ENCODE measurements at places on chromosomes 6 and 20.

DNA sequence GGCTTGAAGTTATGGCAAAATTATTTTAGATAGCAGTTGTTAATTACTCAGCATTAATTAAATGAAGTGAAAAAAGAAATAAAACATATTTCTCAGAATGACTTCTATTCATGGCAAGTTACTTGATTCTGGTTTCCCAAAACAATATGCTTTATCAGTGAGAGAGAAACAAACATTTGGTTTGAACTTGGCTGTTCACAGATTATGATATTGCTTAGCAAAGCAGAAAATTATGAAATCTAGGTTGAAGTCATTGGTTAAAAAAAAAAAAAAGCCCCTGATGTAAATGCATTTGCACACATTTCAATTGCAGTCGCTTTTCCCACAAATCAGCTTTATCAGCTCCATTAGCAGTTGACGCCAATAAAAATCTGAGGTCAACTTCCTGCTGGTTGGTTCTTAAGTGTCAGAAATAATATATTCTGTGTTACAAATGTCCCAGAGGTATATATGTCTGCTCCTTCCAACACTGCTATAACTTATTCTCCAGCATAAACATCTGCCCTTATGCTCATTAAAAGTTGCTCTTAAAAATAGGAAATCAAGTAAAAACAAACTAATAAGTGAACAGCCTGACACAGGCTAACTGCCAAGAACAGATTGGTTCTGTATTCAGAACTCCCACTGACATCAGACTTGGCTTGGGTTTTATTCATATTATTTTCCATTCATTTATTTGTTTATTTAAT, 275.4 kb downstream of the PHF3 start:
- DNase-seq = no peak

- no peak for DNase-seq
These were observed 109.3 kb downstream of the ADGRG6 start for GRCh38 chr6:142411145-142411544.

- no peak for DNase-seq
These were observed 80.2 kb upstream of the RNF217 start for GRCh38 chr6:124881898-124882578.

DNA sequence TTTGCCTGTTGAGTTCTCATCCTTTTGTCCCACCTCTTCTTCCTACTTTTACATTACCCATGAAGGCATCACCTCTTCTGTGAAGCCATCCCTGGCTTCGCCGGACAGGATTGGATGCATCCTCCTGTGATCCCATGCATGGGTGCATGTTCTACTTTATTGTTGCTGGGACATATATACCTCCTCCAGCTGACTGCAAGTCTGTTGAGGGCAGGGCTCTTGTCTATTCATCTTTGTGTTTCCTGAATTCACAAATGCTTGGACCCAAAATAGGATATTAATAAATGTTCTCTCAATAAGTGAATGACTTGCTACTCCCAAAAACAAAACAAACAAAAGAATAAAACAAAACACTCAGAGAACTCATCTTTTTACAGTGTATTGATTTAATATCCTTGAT, 5.1 kb downstream of the MYB start:
- DNase-seq = no peak

DNA sequence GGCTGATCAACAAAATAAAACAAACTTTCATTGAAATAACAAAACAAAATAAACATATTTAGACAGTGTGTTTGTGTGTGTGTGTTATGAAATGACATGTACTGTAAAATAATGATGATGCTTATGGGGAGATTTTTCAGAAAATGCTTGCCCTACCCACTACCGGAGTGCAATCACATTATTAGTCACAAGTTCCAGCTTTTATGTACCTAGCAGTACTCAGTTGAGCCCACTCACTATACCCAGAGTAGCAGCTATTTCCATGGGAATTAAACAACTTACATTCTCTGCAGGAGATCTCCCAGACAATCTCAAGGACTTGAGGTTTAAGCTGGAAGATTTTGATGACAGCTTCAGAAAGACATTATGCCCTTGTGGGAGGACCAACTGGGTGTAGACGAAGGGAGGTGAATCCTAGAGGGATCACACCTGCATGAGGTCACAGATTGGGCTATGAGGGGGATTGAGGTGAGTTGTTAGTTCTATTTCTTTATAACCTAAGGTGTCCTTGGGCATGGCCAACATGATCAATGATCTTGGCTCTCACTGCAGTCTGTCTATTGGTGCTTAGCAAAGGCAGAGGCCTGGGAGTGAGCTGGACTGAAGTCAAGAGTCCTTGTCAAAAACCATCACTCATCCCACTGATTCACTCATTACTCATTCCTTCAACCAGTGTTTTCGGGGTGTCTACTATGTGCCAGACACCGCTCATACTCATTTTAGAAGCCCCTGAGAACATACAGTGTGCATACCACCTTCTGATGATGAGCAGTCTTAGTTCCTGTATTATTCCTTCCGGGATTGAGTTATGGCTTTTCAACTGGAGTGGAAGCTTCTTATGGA, 6.7 kb upstream of the CLIC5 start:
- DNase-seq = no peak

GRCh38 chr20:24699321-24700165, 230.1 kb downstream of the SYNDIG1 start:
- no peak for DNase-seq

DNA sequence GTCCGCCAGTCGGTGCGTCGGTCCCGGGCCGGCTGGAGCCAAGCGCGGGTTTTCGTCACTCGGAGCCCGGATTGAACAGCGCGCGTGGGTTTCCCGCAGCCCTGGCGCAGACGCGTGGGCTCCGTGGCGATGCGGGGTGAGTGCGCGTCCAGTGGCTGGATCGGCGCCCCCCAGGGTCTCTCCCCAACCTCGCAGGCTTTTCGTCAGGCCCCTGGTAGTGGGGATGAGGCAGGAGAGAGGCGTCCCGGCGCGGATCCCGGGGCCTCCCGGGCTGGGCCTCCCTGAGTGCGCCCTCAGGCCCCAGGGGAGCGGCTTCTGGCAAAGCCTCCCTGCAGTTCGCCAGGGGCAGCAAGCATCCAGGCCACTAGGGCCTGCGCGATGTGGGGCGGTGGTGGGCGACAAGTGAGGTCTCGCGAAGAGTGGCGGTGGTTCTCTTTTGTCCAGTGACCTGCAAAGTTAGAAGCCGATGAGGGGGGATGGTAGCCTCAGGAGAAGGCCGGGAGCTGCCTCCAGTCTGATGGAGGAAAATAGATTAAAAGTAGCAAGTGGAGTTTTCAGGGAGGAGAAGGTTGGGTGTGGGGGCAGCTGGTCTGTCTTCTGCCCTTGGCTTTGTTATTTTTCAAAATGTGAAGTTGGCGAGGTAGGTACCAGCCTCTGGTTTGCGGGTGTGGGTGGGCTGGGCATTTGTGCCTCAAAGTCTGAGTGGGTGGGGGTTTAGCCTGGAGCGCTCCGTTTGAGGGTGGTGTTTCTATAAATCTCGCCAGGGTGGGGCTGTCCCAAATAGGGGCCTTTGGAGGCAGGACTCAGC, 1.6 kb downstream of the TOX2 start:
- no peak for DNase-seq

GRCh38 chr20:47038566-47039560, 144.2 kb downstream of the EYA2 start:
- DNase-seq = no peak

GRCh38 chr6:153957394-153957793, 81.6 kb upstream of the OPRM1 start:
- DNase-seq = no peak

DNA sequence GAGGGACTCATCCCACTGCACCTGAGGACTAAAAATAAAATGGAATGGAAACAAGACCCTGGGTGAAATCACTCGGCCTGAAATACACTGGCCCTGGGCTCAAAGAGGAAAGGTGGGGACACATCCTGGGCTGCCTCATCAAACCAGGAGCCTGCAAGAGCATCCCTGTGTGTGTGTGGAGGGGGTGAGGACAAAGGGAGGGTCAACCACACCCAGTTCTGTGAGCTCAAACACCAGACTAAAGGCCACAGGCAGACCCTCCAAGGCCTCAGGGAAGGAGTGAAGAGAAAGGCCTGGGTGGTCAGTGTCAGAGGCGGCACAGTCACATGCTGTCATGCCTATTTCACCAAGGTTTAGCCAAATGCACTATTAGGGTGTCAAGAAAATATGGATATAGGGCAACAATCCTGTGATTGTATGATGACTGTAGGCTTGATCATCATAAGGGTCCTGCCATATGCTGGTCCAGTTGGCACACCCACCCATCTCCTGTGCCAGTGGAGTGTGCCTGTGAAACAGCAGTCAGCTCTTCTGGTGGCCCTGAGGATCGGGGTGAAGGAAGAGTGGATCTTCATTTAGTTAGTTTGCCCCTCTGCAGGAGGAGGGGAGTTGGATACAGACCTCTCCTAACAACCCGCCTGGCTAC, 28.9 kb downstream of the SRSF3 start:
- DNase-seq = no peak

DNA sequence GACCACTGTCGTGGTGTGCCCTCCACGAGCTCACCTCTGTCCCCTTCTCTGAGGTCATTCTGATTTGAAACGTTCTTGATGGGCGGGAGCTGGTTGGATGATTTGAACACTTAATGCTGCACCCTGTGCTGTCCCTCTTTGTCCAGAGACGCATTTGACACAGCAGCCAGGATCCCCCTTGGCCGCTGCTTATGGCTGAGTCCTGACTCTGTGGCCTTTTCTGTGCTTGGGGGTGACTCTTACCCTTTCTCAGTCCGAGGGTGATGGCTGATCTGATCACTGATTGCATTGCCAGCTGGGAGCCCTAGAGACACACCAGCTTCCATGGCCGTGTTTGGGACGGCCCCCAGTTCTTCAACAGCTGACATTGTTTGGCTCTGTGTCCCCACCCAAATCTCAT, 43.5 kb upstream of the FRMD1 start:
- DNase-seq = no peak

DNA sequence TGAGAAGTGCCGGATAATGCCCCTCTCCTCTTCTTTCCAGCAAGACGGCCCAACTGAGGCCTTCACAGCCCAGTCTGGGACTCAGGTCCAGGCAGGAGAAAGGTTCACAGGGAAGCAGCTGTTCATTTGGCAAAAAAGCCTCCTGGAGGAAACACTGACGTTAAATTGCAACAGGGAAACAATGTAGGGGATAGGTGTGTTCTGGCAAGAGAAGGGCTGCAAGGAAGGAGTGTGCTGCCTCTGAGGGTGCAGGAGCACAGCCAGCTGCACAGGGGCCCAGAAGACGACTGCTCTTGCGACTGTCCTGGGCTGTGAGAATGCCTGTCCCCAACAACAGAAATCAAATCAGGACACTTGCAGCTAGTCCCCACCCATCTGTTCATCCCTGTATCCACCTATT, 70.6 kb upstream of the PMEPA1 start:
- no peak for DNase-seq

DNA sequence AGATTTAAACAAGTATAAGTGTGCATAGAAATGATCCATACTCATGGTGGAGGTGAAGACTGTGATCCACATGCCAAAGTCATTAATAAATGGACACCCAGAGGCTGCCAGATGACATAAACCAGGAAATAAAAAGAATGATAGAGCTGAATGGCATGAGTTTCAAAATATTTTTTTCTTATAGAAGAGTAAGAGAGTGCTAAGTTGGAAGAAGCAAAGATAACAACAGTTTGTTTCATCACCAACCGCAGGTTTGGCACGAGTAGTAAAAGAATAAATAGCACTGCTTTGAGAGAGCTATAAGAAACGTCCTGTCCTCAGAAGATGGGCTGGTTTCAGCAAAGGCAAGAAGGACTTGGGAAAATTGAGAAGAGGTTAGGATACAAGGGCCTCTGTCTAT, 246.9 kb downstream of the UBE3D start:
- no peak for DNase-seq

DNA sequence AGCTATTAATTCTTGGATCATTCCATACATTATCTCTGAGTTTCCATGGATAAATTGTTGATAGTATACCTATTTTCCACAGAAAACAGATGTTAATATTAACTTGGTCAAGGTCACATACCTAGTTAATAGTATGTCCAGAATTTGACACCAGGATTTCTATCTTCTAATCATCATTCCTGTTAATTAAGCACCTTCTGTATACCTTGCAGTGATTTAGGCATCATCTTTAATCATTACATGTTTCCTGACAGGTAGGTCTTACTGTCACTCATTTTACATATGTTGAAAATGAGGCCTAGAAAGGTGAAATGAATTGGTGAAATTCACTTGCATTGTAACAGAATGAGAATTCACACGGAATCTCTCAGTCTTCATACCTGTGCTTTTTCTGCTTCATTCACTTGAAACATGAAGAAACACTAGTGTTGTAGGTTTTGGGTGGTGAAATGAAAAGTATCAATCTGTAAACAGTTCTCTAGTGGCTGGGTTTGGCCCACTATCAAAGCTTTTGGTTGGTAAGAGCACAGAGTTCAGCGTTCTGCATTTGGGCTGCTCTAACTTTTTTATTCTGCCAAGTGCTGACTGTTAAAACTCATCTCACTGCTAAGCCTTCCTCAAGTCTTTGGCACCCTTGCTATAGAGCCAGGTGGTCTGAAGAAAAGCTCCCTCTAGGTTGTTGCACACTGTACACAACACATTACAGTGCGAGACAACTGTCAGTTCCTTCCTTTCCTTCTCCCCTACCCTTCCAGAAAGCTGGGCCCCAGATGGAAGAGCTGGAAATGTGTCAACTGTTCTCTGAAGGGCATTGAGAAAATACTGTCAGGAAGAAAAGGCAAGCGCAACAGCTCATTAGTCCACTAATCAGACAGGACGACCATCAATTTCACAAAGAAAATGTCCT, 57.8 kb upstream of the C20orf144 start:
- DNase-seq = no peak

GRCh38 chr20:54514028-54514607, 38.7 kb downstream of the DOK5 start:
- no peak for DNase-seq

DNA sequence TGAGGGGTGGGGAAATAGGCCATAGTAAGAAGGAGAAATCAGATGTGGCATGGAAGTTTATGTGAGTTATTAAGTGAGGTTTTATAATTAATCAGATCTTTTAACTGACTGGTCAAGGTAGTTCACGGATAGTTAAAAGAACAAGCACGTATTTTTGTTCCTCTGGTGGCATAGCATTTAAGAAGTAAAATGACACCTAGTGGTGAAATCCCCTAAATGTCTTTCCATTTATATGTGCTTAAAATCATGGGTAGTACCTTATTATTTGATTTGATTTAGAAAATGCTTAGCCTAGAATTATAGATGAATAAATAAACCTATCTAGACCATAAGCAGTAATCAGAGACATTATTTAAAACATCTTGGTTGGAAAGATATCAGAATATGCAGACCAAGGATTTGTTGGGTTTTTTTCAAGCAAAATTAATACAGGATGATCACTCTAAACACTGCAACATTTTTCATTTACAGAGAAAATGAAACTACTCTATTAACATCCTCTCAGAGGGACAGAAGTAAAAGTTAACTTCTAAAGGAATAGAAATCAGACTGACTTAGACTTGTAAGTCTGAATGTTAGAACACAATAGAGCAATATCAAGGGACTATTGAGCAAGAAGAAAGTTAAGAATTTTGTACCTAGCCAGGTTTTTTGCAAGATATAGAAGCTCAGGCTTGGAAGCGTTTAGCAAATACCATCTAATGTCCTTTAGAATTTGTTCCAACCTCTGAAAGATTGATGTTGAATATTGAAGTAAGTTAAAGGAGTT, 81.1 kb downstream of the STXBP5 start:
- DNase-seq = no peak

All from cortex of kidney (tissue), 1 donor.